ENCODE measurements at places on chromosomes 3 and 15. TPM values are rescaled to one million over a fixed set of nuclear protein-coding genes. Genes with fewer than 3 reads are reported as not detected.
A peak's percentile ranks its signal among the peaks of the same experiment; 100 is the strongest.

The ANKRD34C gene
- total RNA-seq = not detected

The C3orf85 gene
- not detected for total RNA-seq

The HGD gene
- total RNA-seq = 0.12 TPM

- no peaks in the 10 kb centered on the region for H3K27me3 ChIP-seq
- no peak for DNase-seq
- no peaks in the 10 kb centered on the region for H3K36me3 ChIP-seq
- no peak overlapping the region for H3K27ac ChIP-seq
Measured at GRCh38 chr15:51184627-51185026, 89.9 kb upstream of the TNFAIP8L3 start.

GRCh38 chr3:174100744-174101143, 703.2 kb downstream of the NLGN1 start:
- H3K4me1 ChIP-seq = no peaks in the 10 kb centered on the region
- H3K36me3 ChIP-seq = no peaks in the 10 kb centered on the region
- H3K4me3 ChIP-seq = no peak overlapping the region
- no peak for DNase-seq
- no peak overlapping the region for H3K27ac ChIP-seq
- H3K27me3 ChIP-seq = no peaks in the 10 kb centered on the region

DNA sequence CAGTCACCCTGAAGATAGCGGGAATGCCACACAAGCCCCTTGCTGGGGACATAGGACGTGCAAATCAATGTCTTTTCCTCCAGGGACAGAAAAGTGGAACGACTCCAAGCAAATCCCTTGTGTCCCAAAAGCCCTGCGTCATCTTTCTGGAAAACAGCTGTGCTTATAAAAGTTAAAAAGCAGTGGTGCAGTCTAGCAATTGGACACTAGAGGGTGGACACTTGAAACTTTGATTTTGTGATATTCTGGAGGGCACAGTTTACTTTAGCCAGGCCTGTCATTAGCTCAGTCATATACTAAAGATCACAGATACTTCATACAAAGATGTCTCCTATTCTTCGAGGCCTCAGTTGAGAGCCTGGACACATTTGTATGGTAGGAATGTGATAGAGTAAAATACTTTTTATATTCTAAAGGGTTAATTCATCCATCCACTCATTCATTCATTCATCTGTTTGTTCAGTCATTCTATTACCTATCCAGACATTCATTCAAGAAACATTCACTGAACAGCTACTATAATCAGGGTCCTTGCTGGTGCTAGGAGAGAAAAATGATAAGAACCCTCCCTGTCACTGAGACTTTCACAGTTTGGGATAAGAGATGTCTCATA, 63.8 kb upstream of the ANKRD34C start:
- no peaks in the 10 kb centered on the region for H3K4me1 ChIP-seq
- no peak overlapping the region for H3K4me3 ChIP-seq
- no peak for DNase-seq

- peaks cover 9% of the 10 kb centered on the region for H3K27me3 ChIP-seq
- H3K36me3 ChIP-seq = no peaks in the 10 kb centered on the region
- peaks cover 5% of the 10 kb centered on the region for H3K4me1 ChIP-seq
- H3K4me3 ChIP-seq = peak overlapping the region; percentile 80
Measured at GRCh38 chr3:196634224-196634623, 5.3 kb upstream of the NRROS start.

DNA sequence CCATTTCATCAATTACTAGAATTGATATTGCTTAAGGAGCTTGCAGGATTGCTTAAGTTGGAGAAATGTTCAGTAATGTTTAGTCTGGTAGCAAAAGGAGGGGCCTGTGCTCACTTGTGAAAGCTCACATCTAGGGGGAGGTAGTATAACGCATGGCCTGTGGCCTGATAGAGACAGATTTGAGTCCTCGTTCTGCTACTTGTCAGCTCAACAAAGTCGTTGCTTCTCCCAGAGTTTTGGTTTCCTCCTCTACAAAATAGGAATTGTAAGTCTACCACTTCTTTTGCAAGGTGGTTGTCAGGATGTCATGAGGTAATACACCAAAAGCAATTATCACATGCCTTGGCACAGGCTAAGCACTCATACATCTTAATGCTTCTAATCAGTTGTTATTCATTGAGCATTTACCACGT, 1.3 kb downstream of the ST3GAL6 start:
- H3K4me3 ChIP-seq = no peak overlapping the region
- H3K4me1 ChIP-seq = peaks cover 26% of the 10 kb centered on the region
- H3K27ac ChIP-seq = no peak overlapping the region
- no peak for DNase-seq
- no peaks in the 10 kb centered on the region for H3K27me3 ChIP-seq
